ENCODE measurements at places on chromosomes 12 and 14. TPM values are rescaled to one million over a fixed set of nuclear protein-coding genes. Genes with fewer than 3 reads are reported as not detected.

Gene DTX3
- total RNA-seq: 3.4 TPM

- DNase-seq: no peak
- H3K27ac ChIP-seq: no peak overlapping the region
- no peaks in the 10 kb centered on the region for H3K4me1 ChIP-seq
- H3K36me3 ChIP-seq: no peaks in the 10 kb centered on the region
- H3K4me3 ChIP-seq: no peak overlapping the region
- no peaks in the 10 kb centered on the region for H3K27me3 ChIP-seq
These were observed 111.6 kb downstream of the GCH1 start for GRCh38 chr14:54791001-54791400.

Gene HCFC2
- total RNA-seq: 17.7 TPM

DNA sequence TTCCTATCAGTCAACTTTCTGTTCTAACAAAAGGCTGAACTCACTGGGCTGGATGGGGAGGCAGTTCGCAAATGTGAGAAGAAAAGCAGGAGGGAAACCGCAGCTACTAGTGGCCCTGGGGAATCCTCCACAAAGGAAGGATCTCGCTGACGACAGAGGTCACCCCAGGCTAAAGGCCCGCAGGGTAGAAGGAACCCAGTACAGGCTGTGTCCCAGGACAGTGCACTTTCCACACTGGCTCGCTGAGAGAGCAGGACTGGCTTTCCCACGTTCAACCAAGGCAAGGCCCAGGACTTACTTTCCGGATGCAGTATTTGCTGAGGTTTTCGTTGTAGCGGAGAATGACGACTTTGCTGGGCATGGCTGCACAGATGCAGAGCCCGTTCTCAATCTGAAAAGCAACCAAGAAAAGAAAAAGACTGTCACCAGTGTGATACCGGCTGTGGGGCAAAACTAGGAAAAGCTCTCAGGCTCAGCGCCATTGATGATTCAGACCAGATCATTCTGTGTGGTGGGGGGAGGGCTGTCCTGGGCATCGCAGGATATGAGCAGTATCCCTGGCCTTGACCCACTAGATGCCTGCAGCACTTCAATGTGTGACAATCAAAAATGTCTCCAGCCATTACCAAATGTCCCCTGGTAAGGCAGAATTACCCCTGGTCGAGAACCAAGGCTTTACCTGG lies 36.3 kb downstream of the PRKAB1 start:
- no peaks in the 10 kb centered on the region for H3K27me3 ChIP-seq
- DNase-seq: no peak
- no peak overlapping the region for H3K4me3 ChIP-seq
- no peaks in the 10 kb centered on the region for H3K4me1 ChIP-seq
- H3K36me3 ChIP-seq: no peaks in the 10 kb centered on the region
- H3K27ac ChIP-seq: no peak overlapping the region

DNA sequence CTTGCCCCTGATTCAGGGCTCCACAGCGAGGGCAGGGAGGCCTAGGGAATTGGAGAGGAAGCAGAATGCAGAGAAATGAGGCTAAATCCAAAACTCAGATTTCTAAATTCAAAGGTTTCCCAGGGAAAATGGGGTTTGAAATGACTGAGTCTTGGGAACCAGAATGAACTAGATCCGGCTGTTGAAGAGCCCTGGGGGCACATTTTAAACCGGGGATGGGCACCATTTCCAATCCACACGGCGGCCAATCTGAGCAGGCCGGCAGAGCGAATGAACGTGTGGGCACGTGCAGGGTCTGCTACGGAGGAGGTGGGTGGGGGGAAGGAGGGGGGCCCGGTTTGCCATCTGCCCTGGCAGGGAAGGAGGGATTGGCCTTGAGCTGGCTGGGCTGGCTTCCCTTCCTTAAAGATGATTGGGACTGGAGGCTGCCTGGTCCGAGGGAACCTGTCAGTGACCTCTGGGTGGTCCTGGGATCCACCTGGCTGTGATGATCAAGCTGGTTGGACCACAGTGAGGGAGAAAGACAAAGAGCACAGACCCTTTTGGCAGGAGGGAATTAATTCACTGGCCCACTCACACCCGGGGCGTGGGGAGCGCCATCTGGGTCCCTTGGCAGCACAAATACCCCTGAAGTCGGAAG lies 161.0 kb downstream of the RBM19 start:
- H3K27ac ChIP-seq: no peak overlapping the region
- DNase-seq: no peak
- no peak overlapping the region for H3K4me3 ChIP-seq
- H3K36me3 ChIP-seq: no peaks in the 10 kb centered on the region
- no peaks in the 10 kb centered on the region for H3K4me1 ChIP-seq

DNA sequence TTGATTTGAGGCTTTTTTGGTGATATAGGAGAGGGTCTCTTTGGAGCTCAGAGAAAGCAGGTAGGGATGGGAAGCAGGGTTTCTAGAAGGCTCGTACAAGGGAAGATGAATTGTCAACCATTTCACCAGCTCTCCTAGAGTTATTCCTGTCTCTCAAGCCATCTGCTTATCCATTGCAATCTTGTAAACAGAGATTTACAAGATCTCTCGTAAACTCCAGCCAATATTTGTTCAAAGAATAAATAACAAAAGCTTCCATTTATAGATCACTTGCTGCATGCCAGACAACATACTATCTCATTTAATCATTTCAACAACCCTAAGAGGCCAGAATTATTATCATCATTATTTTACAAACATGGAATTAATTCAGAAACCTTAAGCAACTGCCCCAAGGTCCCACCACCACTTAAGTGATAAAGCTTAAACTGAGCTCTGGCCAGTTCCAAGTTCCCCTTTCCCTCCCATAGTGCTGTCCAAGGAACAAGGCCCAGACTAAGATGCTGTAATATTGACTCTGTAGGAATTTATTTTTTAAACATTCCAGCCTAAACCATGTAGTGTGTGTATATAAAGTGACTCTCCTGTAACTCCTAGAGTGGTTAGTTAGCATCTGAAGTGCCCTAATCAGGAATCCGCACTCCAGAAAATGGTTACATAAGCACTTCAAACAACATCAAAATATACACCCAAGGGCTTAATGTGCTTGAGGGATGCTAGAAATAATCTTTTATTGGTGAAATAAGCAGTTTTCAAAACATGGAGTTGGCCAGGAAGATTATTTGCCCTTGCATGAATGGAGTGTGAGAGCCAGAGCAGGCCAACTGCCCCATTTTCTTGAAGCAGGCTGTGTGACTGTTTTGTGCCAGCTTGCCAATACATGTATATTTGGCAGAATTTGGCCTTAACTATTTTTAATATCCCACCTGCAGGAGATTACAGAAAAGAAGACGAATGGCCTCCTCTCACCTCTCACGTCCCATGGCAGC lies 2.8 kb upstream of the PLEKHH1 start:
- H3K4me1 ChIP-seq: peaks cover 21% of the 10 kb centered on the region
- H3K27me3 ChIP-seq: peaks cover 24% of the 10 kb centered on the region
- no peak for DNase-seq
- H3K27ac ChIP-seq: no peak overlapping the region

Gene ZNF384
- 36.2 TPM for total RNA-seq

DNA sequence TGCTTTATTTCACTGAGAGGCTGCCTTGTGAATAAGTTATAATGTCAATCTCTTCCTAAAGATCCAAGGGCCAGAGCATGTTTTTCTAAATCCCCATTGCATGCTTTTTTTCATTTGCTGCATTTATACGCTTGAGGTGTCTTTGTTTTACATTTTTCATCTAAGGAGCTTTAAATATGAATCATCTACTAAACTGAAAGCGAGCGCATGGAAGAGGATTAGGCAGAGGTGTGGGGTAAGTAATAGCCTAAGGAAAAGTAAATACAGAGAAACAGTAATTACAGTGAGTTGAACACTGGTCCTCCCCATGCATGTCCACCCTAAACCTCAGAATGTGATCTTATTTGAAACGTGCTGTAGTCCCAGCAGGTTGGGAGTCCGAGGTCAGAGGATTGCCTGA lies 76.4 kb upstream of the METAP2 start:
- no peaks in the 10 kb centered on the region for H3K27me3 ChIP-seq
- peak overlapping the region; percentile 51 for H3K27ac ChIP-seq
- no peaks in the 10 kb centered on the region for H3K36me3 ChIP-seq
- DNase-seq: no peak
- no peak overlapping the region for H3K4me3 ChIP-seq
- peaks cover 25% of the 10 kb centered on the region for H3K4me1 ChIP-seq

DNA sequence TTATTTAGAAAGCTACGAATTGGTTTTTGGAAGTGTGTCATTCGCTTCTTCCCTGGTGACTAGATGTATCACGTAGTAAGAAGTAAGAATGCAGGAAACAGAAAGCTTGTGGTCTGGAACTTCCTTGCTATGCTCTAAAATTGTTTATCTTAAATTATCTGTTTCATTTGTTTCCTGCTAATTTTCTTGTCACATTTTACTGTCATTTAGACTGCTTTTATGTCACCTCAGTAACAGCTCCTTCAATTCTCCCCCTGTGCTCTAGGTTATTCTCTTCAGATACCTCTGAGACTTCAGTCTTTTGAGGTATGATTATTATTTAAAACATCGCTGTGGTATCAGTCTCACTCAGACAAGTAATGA lies 699 bp upstream of the CD69 start:
- H3K27me3 ChIP-seq: no peaks in the 10 kb centered on the region
- no peak for DNase-seq
- no peaks in the 10 kb centered on the region for H3K4me1 ChIP-seq
- peak overlapping the region; percentile 50 for H3K4me3 ChIP-seq
- peak overlapping the region; percentile 72 for H3K27ac ChIP-seq
- H3K36me3 ChIP-seq: no peaks in the 10 kb centered on the region

DNA sequence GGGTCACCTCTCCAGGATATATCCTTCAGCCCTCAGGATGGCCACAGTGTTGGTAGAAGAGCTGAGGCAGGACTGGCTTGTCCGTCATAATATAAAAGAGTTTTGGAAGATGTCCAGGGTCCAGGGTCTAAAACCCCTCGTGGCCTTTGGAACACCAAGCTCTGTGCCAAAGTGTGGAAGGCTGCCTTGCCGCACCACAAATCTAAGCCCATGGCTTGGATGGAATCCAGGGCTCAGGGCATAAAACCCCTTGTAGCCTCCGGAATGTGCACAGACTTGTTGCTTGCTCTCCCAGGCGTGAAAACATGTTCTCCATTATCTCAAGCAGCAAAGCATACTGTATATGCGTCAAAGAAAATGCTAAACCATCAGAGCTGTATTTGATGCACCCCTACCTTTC lies 46.7 kb downstream of the TNFAIP2 start:
- no peak overlapping the region for H3K4me3 ChIP-seq
- no peaks in the 10 kb centered on the region for H3K36me3 ChIP-seq
- H3K27me3 ChIP-seq: no peaks in the 10 kb centered on the region

GRCh38 chr12:127158385-127159061 lies 1108.4 kb upstream of the TMEM132C start:
- no peaks in the 10 kb centered on the region for H3K4me1 ChIP-seq
- no peaks in the 10 kb centered on the region for H3K36me3 ChIP-seq
- H3K4me3 ChIP-seq: no peak overlapping the region
- H3K27me3 ChIP-seq: no peaks in the 10 kb centered on the region

DNA sequence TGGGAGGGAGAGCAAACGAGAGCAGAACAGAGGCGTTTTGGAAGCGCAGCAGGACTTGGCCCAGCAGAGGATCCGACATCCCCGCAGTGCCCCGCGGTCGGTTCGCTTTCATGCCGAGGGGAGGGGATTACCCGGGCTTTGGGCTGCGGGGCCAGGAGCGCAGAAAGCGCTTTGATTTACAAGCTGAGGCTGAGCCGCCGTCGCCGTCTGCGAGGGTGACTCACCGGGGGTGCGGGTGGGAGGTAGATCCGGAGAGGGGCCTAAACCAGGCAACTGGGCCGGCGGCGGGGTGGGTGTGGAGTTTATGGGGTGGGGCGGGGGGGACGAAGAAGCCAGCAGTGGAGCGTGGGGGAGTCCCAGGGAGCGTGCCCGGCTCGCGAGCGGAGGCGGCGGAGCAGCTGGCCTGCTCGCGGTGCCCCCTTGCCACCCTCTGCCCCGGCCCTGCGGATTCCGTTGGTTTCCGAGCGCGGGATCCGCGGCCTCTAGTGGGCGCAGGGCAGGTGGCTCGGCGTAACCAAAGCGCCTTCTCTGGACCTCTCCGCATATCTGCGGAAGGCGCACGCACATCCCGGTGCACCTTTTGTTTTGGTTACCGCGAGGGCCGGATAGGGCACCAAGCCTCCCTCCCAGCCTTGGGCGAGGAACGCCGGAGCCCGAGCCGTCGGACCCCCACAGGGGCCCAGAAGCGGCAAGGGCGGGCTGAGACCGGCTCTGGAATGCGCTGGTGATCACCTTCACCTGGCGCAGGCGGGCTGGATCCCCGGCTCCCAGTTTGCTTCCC lies 2.6 kb downstream of the SIX4 start:
- H3K4me3 ChIP-seq: peak overlapping the region; percentile 78
- no peaks in the 10 kb centered on the region for H3K27me3 ChIP-seq
- H3K36me3 ChIP-seq: no peaks in the 10 kb centered on the region
- H3K4me1 ChIP-seq: peaks cover 38% of the 10 kb centered on the region
- no peak for DNase-seq

- H3K36me3 ChIP-seq: no peaks in the 10 kb centered on the region
- H3K27me3 ChIP-seq: no peaks in the 10 kb centered on the region
- no peak for DNase-seq
- no peaks in the 10 kb centered on the region for H3K4me1 ChIP-seq
- no peak overlapping the region for H3K4me3 ChIP-seq
These were observed 241.0 kb upstream of the TBX3 start for GRCh38 chr12:114924946-114925475.

DNA sequence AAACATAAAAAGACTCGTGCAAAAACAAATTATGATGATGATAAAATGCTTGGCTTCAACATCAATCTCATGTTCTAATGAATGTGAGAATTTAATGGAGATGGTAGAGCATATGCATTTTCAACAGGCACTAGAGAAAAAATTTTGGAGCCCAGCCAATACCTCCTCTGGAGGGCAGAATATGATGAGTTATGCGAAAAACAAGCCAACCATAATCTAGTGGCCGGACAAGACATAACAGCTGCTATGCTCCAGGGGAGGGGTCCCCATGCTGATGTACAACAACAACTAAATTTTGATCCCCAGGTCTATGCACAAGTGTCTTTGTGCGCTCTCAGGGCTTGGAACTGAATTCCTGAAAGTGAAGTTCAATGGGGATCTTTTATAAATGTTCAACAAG lies 1197.5 kb downstream of the LRFN5 start:
- H3K4me3 ChIP-seq: no peak overlapping the region
- H3K27ac ChIP-seq: no peak overlapping the region
- H3K4me1 ChIP-seq: no peaks in the 10 kb centered on the region

- no peaks in the 10 kb centered on the region for H3K27me3 ChIP-seq
- H3K36me3 ChIP-seq: no peaks in the 10 kb centered on the region
- no peak overlapping the region for H3K27ac ChIP-seq
- peak; percentile 13 for DNase-seq
- no peak overlapping the region for H3K4me3 ChIP-seq
These were observed 297.9 kb upstream of the AMIGO2 start for GRCh38 chr12:47377414-47378221.

- no peaks in the 10 kb centered on the region for H3K27me3 ChIP-seq
- no peak for DNase-seq
- no peak overlapping the region for H3K4me3 ChIP-seq
- H3K4me1 ChIP-seq: no peaks in the 10 kb centered on the region
- no peak overlapping the region for H3K27ac ChIP-seq
- peaks cover 5% of the 10 kb centered on the region for H3K36me3 ChIP-seq
These were observed 47.4 kb upstream of the DICER1 start for GRCh38 chr14:95204705-95205104.

Measured in esophagus squamous epithelium (tissue), 5 donors.